ENCODE measurements at places on chromosomes 5 and 9.

DNA sequence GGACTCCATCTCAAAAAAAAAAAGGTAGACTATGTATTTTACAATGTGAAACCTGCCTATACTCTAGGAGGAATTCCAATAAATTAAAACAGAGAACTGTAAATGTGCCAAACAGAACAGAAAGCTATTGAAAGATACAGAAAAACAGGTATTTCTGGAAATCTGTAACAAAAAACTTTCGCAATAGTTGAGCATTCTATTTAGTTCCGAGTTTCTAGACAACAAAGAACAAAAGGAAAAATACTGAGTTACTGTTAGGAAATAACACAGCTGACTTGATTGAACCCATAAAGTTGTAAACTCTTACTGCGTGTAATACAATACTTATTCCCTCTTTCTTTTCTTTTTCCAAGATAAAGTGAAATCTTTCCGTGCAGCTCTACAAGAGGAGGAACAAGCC lies 18.6 kb downstream of the DIMT1 start:
- no peak for DNase-seq

GRCh38 chr9:111272581-111272980 lies 57.4 kb downstream of the OR2K2 start:
- no peak for DNase-seq

- DNase-seq, result peak; percentile 1
These were observed 25.8 kb upstream of the TRIM32 start for GRCh38 chr9:116661037-116661954.

GRCh38 chr9:117952581-117952980 lies 248.4 kb downstream of the TLR4 start:
- DNase-seq, result no peak

Data from NCI-H510A (cell line).